ENCODE measurements at places on chromosomes 11 and 22.

- DNase-seq: no peak
Observed at GRCh38 chr11:101397979-101398378, 185.8 kb downstream of the TRPC6 start.

GRCh38 chr11:47186076-47186699 lies at the start of gene PACSIN3:
Gene PACSIN3 (minus strand): TSS chr11:47186434. CDS start chr11:47182727, 3,707 bp downstream.
- peak; percentile 13 for DNase-seq

DNA sequence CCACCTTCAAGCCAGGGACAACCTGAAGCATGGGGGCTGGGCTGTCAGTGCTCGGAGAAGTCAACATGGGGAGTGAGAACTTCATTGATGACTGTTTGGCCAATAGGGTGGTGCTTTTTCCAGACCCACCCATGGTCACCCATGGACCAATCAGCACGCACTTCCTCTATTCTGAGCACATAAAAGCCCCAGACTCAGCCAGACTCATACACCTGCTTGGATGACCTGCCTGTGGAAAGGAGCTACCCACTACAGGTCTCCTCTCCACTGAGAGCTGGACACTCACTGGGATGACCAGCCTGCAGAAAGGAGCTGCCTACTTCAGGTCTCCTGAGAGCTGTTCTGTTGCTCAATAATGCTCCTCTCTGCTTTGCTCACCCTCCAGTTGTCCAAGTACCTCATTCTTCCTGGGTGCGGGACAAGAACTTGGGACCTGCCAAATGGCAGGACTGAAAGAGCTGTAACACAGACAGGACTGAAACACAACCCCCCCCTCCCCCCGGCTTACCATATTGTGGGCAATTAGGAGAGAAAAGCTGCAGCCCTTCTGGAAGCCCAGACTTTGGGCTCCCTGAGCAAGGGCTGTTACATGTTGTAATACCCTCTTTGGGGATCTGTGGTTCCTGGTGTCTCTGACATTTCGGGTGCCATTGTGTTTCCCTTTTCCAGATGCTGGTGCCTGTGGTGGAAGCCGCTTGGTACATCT lies 44.4 kb upstream of the WNT11 start:
- no peak for DNase-seq

GRCh38 chr22:45852826-45853225 lies 124.1 kb downstream of the WNT7B start:
- no peak for DNase-seq

DNA sequence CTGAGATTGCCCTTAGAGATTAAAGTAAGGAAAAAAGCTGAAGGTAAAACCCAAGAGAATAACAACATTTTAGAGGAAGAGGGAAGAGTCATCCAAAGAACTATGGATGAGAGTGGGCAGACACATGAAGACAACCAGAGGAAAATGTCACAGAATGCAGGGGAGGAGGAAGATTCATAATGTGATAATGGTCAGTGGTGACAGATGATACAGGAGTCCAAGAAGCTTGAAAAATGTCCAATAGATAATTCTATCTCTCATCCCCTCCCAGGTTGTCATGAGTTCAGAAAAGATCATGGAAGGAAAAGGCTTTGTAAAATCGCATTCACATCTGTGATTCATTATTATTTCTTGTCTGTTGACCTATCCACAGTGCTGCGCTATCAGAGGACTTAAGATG lies 282.3 kb upstream of the CCDC90B start:
- DNase-seq: no peak

DNA sequence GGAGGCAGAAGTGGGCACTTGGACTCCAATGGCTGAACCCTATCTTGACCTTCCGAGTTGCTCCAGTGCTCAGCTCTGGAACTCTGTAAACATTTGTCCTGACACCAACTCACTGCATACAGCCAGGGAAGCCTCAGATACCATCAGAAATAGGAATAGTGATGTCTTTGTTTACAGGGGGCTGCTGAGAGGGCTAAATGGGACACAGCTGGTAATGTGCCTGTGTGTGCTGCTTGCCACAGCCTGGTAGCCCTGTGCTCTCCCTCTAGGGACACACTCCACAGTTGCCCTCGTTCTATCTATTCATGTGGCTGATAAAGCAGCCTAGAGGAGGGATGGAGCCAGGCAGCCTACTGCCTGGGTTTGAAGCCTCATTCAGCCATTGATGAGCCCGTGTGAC lies 559.8 kb downstream of the MIAT start:
- DNase-seq: no peak

- DNase-seq: no peak
Observed at GRCh38 chr11:14248580-14248981, 110.4 kb downstream of the RRAS2 start.

GRCh38 chr11:120613264-120614226 lies 102.0 kb downstream of the GRIK4 start:
- no peak for DNase-seq

DNA sequence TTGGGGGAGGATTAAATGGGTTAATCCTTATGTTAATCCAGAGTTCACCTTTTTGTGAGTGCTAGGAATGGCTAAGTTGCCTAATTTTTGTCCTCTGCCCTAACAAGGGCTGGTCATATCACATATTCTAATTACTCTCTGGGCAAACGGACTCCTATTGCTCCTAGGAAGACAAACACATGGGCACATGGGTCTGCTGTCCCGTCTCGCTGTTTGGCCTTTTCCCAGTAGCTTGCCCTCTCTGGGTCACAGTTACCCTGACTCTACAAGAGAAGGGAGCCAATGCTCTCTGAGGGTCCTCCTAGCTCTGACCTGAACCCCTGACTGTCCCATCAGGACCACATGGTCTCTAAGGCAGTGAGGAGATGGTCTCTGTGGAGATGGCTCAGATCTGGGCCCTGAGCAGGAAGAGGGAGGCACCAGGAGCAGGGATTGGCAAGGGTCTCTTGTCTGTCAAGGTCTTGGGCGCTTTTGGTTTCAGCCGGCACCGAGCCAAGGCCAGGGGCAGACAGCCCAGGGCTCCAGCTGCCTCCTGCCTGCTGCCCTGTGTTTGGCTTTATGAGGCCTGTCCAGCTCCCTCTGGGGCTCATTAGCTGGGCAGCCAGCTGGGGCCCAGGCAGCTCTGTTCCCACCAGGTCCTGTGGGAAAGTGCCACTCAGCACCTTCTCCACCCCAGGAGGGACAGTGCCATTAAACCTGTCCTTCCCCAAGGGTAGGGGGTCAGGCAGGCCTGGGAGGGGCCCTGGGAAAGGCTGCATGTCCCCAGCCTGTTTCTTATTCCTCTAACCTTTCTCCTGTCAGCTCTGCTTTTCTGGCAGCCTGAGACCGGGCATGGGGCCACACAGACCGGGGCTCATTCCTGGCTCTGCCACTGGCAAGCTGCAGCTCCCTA lies 559.9 kb downstream of the MN1 start:
- no peak for DNase-seq

GRCh38 chr22:45130891-45131290 lies 32.8 kb upstream of the NUP50 start:
- DNase-seq: no peak

DNA sequence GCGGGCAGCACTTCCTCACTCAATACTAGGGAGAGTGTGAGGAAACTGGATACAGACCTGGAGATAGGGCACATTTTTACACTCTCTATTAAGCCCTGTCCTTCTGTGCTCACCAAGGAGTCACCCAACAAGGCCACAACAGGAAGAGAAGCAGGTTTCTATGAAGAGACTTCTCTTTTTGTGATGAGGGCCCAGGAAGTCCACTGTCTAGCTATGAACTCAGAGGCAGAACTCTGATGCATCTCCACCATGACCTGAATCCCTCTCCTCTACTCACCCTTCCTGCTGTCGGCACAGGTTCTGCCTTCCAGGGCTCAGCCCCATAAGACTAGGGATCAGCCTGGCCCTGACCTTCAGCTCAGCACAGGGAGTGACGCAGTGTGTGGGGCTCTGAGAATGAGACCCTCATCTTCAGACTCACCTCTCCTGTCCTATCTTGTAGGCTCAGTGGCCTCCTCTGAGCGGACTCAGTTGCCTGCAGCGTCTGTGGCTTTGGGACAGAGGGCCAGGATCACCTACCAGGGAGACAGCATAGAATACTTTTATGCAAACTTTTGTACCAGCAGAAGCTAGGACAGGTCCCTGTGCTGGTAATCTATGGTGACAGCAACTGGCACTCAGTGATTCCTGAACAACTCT lies 49.3 kb upstream of the IGLL5 start:
- no peak for DNase-seq

GRCh38 chr22:48531108-48531507 lies 1296.6 kb downstream of the BRD1 start:
- DNase-seq: no peak

GRCh38 chr11:57428643-57429042 lies 1.7 kb upstream of the SLC43A3 start:
- DNase-seq: no peak

DNA sequence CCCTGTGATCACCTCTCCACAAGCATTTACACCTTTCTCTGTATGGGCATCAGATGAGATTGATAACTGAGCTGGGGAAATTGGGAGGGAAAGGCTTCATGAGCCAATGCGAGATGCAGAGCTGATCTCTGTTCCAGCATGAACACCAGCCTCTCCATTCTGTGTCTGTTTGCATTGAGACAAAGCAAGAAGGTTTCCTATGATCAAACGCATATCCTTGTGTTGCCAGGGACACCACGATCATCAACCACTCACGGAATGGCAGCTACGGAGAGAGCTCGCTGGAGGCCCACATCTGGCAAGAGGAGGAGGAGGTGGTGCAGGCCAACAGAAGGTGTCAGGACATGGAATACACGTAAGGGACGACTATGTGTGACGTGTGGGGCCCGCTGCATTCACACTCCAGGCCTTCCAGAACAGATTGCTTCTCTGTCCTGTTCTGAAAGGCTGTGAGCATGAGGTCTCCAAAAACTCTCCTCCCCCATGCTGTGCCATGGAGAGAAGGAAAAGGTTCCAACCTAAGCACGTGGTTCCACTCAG lies 96.4 kb downstream of the AMOTL1 start:
- DNase-seq: no peak

- DNase-seq: no peak
Observed at GRCh38 chr11:7523416-7524210, 9.8 kb downstream of the PPFIBP2 start.

- DNase-seq: no peak
Observed at GRCh38 chr22:41933411-41934177, 7.0 kb upstream of the TNFRSF13C start.

DNA sequence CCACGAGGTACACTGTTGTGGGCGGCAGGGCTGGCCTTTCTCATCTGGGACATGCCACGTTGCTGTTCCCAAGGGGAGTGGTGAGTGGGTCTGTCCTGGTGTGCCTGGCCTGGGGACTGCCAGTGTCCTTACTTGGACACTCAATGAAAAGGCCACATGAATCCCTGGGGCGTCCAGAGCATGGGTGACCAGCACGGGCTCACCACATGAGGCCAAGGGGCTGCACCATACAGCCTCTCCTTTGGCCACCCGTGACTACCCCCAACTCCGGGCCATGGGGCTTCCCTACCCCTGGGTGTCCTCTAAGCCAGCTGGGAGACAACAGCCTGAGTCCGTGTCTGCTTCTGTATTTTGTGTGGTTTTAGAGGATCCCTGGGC lies 20.2 kb upstream of the TXNRD2 start:
- DNase-seq: no peak

DNA sequence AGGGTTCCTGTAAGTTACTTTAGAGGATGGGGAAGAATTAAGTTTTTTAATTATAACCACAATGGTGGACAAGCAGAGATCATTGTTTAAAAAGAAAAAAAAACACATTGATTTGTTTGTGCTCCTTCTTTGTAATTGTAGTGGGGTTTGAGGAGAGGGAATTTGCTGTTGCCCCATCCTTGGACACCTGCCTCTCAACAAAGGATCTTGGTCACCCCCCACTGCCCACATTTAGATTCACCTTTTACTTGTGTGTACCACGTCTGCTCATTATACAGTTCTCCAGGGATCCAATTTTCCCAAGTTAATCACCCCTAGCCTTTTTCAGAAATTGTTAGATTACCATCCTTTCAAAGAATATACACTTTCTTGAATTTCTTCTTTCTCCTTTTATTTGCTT lies 53.0 kb downstream of the DNAJC24 start:
- DNase-seq: no peak

DNA sequence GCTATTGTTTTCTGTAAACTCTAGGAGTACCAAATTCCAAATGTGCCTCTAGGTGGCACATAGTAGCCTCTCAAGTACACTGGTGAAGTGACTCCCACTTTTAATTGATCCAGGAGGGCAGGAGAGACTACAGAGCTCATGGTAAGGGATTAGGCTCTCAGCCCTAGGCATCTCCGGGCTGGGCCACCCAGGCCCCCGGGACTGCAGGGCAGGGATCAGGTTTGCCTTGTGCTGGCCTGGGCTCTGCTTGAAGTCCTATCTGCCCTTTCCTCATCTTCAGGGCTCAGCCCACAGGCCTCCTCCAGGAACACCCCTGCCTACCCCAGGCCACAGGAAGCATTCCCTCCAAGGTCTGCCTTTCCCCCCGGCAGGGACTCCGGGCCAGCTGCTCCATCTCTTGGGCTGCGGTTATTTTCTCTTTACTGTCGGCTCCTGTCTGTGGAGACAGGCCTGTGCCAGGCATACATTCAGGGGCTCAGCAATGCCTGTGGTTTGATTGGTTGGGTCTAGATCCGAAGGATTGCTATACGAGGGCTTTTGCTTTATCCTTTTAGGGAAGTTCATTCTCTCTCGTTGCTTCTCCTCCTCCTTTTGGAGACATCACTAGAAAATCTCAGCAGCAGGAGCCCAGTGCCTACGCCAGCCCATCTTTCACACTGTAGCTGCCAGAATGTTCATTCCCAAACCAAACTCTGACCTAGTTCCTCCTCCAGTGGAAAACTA lies 32.8 kb downstream of the PARVA start:
- no peak for DNase-seq

GRCh38 chr11:28922386-28922981 lies 814.3 kb downstream of the METTL15 start:
- DNase-seq: no peak

DNA sequence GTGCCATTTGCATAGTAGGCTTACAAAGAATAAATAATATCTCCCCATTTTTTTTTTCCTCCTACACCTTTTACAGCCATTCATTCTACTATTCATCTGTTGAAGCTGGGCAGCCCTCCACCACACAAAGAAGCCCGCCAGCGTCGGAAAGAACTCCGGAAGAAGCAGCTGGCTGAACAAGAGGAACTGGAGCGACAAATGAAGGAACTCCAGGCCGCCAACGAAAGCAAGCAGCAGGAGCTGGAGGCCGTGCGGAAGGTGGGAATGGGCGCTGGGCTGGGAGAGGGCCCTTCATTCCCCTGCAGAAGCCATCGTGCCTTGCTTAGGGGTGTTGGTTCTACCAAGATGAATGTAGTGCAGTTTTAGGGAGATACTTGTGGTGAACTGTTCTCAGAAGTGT lies 68.6 kb downstream of the SWAP70 start:
- DNase-seq: no peak

Measured in activated CD4-positive, alpha-beta T cell treated with anti-CD3 and anti-CD28 coated beads, Interleukin-2, Interleukin-4, amounts not matched to agents 100 ng/mL and 50 ng/mL, durations not matched to agents 16 hours and 8 hours (primary cell).